Renal cortex interstitium (tissue), 15 donors: ENCODE measurements at places on chromosomes 11 and 22. TPM values are rescaled to one million over a fixed set of nuclear protein-coding genes. Genes with fewer than 3 reads are reported as not detected.

RIMBP3C gene
- 0.30 TPM for polyA plus RNA-seq

TRPC6 gene
- 10.7 TPM for polyA plus RNA-seq

IGSF22 gene
- 2.1 TPM for polyA plus RNA-seq

C2CD3 gene
- 26.6 TPM for polyA plus RNA-seq

IGF2 gene
- 964 TPM for polyA plus RNA-seq

MCHR1 gene
- 0.47 TPM for polyA plus RNA-seq

TNNI2 gene
- 0.45 TPM for polyA plus RNA-seq

C22orf23 gene
- 7.1 TPM for polyA plus RNA-seq

NRIP3 gene
- polyA plus RNA-seq = 1.8 TPM

MMP13 gene
- polyA plus RNA-seq = not detected

SHISA8 gene
- 0.36 TPM for polyA plus RNA-seq

RASD2 gene
- 2.1 TPM for polyA plus RNA-seq

CD3E gene
- polyA plus RNA-seq = 0.39 TPM

SMIM35 gene
- 0.21 TPM for polyA plus RNA-seq

SSTR3 gene
- 1.2 TPM for polyA plus RNA-seq

GGTLC3 gene
- not detected for polyA plus RNA-seq

BRSK2 gene
- polyA plus RNA-seq = 0.56 TPM
